Pulmonary artery endothelial cell (primary cell): ENCODE measurements at places on chromosomes 12 and 14. TPM values are rescaled to one million over a fixed set of nuclear protein-coding genes. Genes with fewer than 3 reads are reported as not detected.

Gene TSPAN11
- total RNA-seq = 0.28 and 2.2 TPM in 2 replicates

Gene FAIM2
- not detected in 2 replicates for total RNA-seq

Gene NPFF
- total RNA-seq = not detected in 2 replicates

Gene ASB2
- not detected in 2 replicates for total RNA-seq

Gene CRIP1
- total RNA-seq = 0.46 and 1.4 TPM in 2 replicates

Gene SOS2
- 17.2 and 19.7 TPM in 2 replicates for total RNA-seq

Gene GARIN6
- not detected in 2 replicates for total RNA-seq

Gene RARG
- total RNA-seq = 4.2 and 7.4 TPM in 2 replicates

Gene A2ML1
- 0.18 TPM in 1 of 2 replicates, not detected in the other for total RNA-seq

Gene STAB2
- total RNA-seq = not detected in 2 replicates

Gene HHIPL1
- 2.2 and 4.3 TPM in 2 replicates for total RNA-seq

Gene RNASE7
- not detected in 2 replicates for total RNA-seq

Gene CLEC2B
- total RNA-seq = 11.9 and 39.8 TPM in 2 replicates

Gene TBX5
- total RNA-seq = not detected in 2 replicates

Gene BRF1
- total RNA-seq = 33.1 and 36.7 TPM in 2 replicates

Gene CELA1
- total RNA-seq = not detected in 2 replicates

Gene LRRK2
- 3.8 and 7.2 TPM in 2 replicates for total RNA-seq
